ENCODE measurements at places on chromosomes 11 and 22.

DNA sequence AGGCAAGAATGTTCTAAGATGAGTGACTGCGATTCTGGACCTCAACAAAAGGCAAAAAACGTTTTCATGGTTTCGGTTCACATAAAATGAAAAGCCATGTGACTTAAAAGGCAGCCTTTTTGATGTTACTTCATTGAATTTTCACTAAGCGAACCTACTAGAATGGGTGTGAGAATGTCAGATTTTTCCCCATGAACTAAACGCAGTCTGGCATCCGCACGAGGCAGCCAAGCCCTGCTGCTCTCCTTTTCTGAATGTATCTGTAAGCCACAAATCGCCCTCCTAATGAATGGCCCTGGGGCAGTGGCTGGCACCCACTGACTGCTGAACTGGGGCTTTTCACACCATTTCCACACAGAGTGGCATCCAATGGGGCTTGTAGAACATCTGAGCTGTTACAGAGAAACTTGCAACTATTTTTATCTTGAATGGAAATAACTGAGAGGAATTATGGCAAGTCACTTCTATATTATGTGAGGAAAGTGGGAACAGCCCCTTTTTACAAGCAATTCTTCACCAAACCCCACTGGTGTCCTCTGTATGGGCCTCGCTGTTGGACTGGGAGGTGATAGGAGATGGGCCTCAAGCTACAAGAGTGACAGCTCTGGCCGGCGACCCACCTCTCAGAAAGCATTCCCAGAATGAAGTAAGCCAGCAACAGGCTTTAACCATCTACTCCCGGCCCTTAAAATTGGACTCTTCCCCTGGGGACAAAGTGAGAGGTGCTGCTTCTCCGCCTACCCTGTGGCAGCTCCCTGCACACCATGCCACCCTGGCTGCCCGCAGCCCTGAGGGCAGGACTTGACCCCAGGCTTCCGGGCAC is 29.4 kb downstream of the PPP2R1B start:
- DNase-seq = no peak

DNA sequence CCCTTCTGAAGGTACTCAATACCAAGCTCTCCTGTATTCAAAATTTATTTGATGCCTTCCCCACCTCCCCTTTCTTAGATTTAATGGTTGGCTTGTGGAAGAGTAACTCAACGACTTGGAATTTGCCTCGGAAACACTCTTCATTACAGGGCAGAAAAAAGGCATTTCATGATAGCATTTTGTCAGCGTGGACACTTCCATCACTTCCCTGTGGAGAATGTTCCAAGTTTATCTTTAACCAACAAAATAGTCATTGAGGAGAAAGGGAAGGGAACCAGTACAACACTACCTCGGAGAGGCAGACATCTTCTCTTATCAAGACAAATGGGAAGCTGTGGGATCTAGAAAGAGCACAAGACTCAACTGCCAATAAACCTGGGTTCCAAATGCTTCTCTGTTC is 177.2 kb upstream of the MTMR2 start:
- DNase-seq = no peak

GRCh38 chr11:95404370-95404769 is 173.4 kb upstream of the SESN3 start:
- no peak for DNase-seq

DNA sequence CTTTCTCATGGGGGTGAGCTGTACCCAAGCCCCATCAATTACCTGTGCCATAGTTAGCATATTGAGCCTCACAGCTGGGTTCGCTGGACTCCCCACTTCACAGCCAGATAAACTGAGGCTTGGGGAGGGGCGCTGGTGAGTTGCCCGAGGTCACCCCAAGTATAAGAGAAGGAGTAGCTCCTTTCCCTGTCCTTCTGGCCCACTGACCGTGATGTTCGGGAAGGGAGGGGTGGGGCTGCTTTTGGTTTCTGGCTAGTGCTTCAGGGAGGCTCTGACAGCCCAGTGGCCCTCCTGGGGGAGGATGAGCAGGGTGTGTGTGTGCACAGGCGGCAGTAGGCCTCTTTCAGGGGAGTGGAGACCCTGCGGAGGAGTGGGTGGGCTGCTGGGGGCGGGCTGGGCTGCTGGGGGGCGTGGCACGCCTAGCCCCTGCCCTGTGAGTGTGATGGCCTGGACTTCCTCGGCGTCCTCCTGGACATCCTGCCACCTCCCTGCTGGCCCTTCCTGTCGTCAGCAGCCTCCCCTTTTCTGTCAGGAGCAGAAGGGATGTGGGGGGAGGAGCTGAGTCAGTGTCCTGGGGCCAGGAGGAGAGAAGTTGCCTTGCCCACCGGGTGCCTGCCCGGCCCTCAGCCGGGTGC is 50.3 kb downstream of the TRIOBP start:
- DNase-seq = peak; percentile 55
